Pancreas (tissue), 10 donors: ENCODE measurements at places on chromosomes 3 and 15. TPM values are rescaled to one million over a fixed set of nuclear protein-coding genes. Genes with fewer than 3 reads are reported as not detected.

Gene ADAMTS17
- total RNA-seq: 16.4 TPM

Gene C3orf20
- not detected for total RNA-seq

GRCh38 chr3:109900783-109901182 is 563.4 kb upstream of the DPPA4 start:
- H3K4me1 ChIP-seq: peaks cover 9% of the 10 kb centered on the region
- H3K27me3 ChIP-seq: no peaks in the 10 kb centered on the region
- DNase-seq: no peak
- H3K36me3 ChIP-seq: no peaks in the 10 kb centered on the region
- H3K27ac ChIP-seq: no peak overlapping the region
- H3K4me3 ChIP-seq: no peak overlapping the region

- H3K4me1 ChIP-seq: peaks cover 9% of the 10 kb centered on the region
- H3K27ac ChIP-seq: peak overlapping the region; percentile 65
- no peaks in the 10 kb centered on the region for H3K27me3 ChIP-seq
These were observed 60.8 kb downstream of the DAPK2 start for GRCh38 chr15:63985221-63986184.

GRCh38 chr3:164196477-164196876 is 881.8 kb downstream of the SI start:
- H3K27me3 ChIP-seq: no peaks in the 10 kb centered on the region
- no peaks in the 10 kb centered on the region for H3K36me3 ChIP-seq
- H3K4me3 ChIP-seq: no peak overlapping the region
- H3K27ac ChIP-seq: no peak overlapping the region
- H3K4me1 ChIP-seq: no peaks in the 10 kb centered on the region
- no peak for DNase-seq

DNA sequence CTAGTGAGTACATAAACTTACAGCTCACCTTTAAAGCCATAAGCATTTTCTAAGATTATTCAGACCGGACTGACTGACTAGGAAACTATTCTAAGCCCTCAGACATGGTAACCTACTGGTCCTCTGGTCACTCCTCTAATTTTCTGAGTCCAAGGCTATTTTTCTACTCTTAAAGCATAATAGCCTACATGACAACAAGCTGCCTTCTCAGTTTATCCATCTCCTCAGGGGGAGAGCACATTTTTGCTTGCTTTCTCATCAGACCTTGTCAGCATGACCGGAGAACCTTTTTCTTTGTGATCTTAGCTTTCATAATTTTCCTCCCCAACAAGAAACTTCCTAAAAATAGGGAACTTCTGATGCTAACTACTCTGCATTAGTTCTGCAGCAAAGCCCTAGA is 38.4 kb downstream of the UBP1 start:
- no peaks in the 10 kb centered on the region for H3K27me3 ChIP-seq
- H3K36me3 ChIP-seq: peaks cover 64% of the 10 kb centered on the region
- no peaks in the 10 kb centered on the region for H3K4me1 ChIP-seq
- DNase-seq: no peak

GRCh38 chr3:25133588-25133987 is 294.5 kb upstream of the RARB start:
- no peak overlapping the region for H3K4me3 ChIP-seq
- H3K4me1 ChIP-seq: no peaks in the 10 kb centered on the region
- no peaks in the 10 kb centered on the region for H3K36me3 ChIP-seq
- no peaks in the 10 kb centered on the region for H3K27me3 ChIP-seq
- no peak overlapping the region for H3K27ac ChIP-seq
